OCI-M1 (cell line): ENCODE measurements at places on chromosomes 2 and 18.

DNA sequence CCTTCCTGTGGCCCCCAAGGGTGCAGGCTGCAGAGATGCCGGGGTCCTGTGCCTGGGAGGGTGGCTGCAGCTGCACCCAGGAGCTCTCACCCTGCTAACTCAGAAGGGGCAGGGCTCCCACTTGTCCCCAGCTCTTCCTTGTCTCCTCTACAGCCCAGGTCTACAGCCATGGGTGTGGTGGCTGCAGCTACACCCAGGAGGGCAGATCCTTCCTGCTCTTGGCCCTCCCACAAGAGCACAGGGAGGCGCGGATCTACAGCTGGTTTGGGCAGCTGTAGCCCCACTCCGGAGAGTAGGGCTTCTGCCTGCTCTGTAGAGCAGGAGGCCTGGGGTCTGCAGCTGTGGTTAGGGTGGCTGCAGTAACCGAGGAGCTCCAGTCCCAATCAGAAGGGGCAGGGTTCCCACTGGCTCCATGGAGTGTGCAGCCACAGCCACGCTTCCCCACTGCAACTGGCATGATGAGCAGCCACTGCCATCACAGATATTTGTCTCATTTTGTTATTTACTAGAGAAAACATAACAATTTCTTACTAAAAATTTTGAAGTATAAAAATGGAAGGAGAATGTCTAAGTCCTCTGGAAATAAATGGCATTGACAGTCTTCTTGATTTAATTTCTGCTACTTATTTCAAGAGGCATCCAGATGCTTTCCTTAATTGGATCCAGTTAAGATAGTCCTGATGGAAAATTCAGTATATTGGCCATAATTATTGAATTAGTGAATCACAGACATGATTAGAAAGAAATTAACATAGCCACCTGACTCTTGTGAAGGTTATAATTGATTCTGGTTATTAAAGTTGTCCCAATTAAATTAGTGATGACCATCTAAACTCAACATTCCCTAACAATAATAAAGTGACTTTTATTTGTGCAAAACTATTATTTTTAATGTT lies 233.6 kb downstream of the KCNE4 start:
- DNase-seq: no peak

DNA sequence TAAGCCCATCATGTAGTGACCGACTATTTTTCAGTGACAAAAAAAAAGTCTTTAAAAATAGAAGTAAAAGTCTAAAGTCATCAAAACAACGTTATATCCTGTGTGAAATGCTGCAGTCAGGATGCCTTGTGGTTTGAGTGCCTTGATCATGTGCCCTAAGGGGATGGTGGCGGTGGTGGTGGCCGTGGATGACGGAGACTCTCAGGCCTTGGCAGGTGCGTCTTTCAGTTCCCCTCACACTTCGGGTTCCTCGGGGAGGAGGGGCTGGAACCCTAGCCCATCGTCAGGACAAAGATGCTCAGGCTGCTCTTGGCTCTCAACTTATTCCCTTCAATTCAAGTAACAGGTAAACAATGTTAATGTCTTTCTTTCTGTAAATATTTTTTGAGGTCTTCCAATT lies at the start of gene CD28:
CD28 (plus strand) TSS at position 237 of the 400 bp plus-strand sequence; CDS start at position 295, 58 bp downstream.
- no peak for DNase-seq

GRCh38 chr2:235384624-235385023 lies 109.2 kb upstream of the AGAP1 start:
- DNase-seq: no peak

DNA sequence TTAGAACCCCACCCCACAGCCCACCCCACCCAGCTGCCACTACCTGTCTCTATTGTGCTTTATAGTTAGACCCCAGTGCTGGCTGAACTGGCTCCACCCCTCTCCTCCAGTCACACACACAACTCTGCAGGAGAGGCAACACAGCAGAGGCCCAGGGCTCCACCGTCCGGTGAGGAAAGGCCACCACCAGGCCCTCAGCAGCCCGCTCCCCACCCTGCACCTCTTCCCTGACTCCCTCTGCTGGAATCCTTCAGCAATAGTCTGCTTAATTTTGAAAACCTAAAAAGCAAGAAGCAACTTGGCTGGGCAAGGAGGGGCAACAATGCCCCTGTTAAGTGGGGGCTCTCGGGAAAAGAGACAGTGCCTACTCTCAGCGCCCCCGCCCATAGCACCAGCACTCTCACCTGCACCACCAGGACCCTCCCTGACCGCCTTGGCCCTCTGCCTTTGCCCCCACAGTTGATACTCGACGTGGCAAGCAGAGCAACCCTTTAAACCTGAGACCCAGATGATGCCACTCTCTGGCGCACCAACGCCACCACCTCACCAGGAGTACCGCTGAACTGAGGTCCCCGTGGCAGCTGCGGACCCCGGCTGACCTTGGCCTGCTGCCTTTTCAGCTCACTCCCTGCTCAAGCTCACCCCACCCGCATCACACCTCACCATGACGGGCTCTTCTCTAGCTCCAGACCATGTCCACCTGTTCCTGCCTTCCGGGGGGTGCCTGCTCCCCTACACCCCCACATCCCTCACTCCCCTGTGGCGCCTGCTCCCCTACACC lies 45.7 kb downstream of the NDUFA10 start:
- DNase-seq: no peak

DNA sequence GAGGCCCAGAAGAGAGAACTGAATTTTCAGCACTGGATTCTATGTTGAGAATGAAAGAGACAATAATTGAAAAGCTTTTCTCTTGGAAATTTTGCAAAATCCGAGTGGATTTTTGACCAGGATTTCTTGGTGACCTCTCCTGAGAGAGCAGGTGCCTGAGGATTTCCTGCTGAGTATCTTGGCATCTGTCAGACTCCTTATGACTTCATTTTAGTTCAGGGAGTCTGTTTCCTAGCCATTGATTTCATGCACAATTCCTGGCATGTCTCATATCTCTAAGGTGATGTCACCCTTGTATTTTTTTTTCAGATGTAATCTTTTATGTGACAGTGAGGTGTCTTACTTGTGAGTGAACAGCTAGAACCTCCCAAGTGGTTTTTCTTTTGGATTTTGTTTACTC lies 195.9 kb downstream of the NEDD4L start:
- no peak for DNase-seq
